Activated T-cell treated with anti-CD3 and anti-CD28 coated beads, Interleukin-2, amount 50 U/mL, for 72 hours (primary cell): ENCODE measurements at places on chromosomes 12 and 14. TPM values are rescaled to one million over a fixed set of nuclear protein-coding genes. Genes with fewer than 3 reads are reported as not detected.

DHH gene
- total RNA-seq: 0.41 TPM

DNA sequence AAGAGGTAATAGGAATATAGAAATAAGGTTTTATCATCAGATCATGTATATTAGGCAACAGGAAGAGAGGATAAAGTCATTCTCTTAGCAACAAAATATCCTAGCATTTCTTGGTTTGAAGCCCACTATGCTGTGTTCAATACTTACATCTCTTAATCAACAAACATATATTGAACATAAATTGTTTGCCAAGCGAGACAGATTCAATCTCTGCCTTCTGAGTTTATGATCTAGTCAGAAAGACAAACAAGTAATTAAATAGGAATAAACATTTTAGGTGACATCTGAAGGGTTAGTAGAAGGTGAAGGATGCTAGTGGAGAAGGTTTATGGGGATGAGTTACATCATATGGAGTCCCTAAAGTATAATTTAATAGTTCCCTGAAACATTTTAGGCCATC, 54.8 kb downstream of the PPHLN1 start:
- H3K4me1 ChIP-seq: no peaks in the 10 kb centered on the region
- H3K36me3 ChIP-seq: peaks cover 3% of the 10 kb centered on the region
- no peak overlapping the region for H3K4me3 ChIP-seq
- DNase-seq: no peak
- no peaks in the 10 kb centered on the region for H3K27me3 ChIP-seq

CD163L1 gene
- not detected for total RNA-seq

RHOJ gene
- not detected for total RNA-seq

DNA sequence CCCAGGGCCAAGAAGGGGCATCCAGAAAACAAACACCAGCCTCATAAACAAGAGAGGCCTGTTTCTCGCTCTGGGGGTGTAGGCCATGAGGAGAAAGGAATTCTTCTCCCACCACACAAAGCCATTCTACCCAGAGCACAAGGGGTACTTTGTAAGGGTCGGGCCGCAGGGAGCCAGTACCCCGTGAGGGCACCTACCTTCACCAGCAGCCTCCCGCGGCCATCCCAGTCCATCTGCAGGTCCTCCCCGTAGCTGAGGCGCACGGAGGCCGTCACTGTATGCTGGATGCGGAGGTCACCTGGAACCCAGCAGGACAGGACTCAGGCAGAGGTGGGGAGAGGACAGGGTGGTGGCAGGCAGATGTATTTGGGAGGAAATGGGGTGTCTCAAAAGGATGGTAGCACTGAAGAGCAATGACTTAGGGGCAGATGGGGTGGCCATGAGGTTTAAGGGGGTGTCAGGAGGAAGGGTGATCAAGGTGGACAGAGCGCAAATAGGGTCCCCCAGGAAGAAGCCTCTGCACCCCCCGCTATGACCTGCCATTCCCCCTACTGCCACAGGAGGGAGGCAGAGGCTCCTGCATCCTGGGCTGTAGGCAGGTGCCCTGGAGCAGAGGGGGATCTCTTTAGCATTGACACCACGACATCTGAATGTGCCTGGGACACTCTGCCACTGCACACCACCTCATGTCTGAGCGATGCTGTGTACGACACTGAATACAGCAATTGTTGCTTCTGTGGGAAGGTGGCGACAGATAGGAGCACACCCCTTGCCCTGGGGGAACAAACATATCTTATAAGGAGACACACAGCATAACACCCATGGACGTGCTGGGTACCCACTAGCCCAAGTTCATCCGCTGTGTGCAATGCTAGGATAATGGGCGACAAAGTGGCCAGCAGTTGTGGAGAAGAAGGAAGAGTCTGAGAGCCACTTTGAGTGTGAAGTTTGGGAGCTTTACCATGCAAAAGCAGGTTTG, 61.4 kb downstream of the VWF start:
- no peak overlapping the region for H3K27ac ChIP-seq
- H3K4me3 ChIP-seq: no peak overlapping the region
- H3K36me3 ChIP-seq: no peaks in the 10 kb centered on the region
- DNase-seq: peak; percentile 72
- H3K27me3 ChIP-seq: peaks cover 17% of the 10 kb centered on the region

NR1H4 gene
- not detected for total RNA-seq

RTN1 gene
- total RNA-seq: not detected
